ENCODE measurements at places on chromosomes 4 and X.
A peak's percentile ranks its signal among the peaks of the same experiment; 100 is the strongest.

- DNase-seq: no peak
Observed at GRCh38 chr4:41477181-41477905, 60.6 kb upstream of the LIMCH1 start.

DNA sequence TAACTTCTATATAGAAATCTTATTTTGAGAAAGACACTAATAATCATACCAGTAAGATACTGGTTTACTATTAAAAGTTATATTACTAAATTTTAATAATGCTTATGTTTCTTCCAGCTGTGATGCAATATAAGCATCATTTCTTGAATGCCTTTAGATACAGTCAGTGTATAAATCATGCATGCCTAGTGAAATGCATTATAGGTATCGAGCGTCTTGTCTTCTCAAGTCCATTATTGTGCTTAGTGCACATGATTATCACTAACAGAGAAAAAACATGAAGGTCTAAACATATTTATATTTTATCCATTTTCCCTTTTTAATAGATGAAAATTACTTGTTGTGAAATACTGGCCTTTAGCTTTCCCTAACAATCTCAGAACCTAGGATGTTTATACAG is 1021.5 kb upstream of the AGA start:
- no peak for DNase-seq

DNA sequence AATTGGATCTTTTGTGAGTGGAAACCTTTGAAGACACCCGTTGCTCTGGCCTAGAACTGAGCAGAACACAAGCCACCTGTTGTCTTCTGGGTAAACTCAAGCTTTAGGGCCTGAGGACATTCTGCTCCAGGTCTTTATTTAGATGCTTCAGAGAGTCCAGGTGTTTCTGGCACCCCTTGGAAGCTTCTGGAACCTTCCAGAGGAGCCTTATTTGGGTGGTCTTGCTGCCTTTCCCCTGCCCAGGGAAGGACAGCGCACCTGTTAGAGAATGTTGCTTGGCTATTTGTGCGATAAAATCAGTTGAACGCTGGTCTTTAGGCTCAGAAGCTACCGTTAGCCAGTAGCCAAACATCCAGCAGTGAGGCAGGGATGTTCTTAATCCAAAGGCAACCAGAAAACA is 3.0 kb downstream of the ZNF275 start:
- no peak for DNase-seq

GRCh38 chr4:42281324-42282020 is 115.8 kb upstream of the SHISA3 start:
- DNase-seq: no peak

GRCh38 chr4:21248331-21248730 is 548.1 kb downstream of the PACRGL start:
- DNase-seq: no peak

DNA sequence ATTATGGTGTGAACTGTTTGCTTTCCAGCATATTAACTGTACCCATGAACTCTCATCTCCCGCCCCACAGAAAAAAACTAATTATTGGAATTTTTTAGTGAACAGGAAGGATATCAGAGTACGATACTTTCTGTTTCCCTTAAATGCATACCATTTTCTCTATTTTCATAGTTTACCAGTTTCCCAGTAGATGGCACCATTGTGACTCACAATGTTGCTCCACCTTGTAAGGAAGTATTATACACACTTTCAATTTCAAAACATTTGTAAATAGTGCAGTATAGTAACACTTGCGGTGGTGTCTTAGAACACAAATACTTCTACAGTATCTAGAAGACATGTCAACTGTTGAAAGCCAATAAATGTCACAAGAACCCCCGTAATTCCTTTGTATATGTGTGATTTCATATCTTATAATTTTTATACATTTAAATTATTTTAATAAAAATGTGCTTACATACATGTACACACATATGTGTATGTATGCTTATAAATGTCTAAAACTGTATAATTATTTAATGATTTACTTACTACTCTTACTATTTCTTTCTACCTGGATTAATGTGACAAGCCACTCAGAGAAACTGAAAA is 167.3 kb downstream of the SLIT2 start:
- DNase-seq: peak; percentile 85

Measured in DMS53 (cell line).